ENCODE measurements at places on chromosomes 5 and 9.

GRCh38 chr5:76927961-76928360 lies 24.9 kb upstream of the CRHBP start:
- DNase-seq = no peak

GRCh38 chr9:91187965-91188344 lies 173.8 kb downstream of the AUH start:
- no peak for DNase-seq

- no peak for DNase-seq
Measured at GRCh38 chr9:110876929-110877328, 161.3 kb downstream of the LPAR1 start.

- no peak for DNase-seq
Measured at GRCh38 chr9:18771011-18771410, 262.0 kb downstream of the SAXO1 start.

DNA sequence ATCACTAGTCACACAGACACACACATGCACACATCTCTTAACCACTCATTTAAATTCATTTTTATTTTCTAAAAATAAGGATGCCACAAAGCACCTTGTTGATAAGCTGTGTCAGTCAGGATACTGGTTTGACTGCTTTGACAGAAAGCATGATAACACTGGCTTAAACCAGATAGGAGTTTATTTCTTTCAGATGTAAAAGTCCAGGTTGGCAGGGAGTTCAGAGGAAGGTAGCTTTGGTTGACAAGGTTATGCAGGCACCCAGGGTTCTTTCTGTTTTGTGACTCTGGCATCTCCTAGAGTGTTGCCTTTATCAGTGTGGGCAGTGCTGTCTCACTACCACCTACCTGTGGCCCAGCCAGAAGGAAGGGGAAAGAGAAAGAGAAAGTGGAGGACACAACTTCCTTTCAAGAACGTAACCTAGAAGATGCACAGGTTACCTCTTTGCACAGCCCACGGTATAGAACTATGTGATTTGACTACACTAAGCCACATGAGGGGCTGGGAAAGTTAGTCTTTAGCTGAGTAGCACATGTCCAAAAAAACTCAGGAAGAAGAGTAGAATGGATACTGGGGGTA lies 334.7 kb downstream of the OSTF1 start:
- DNase-seq = no peak

GRCh38 chr5:10580531-10581423 lies 16.9 kb downstream of the ANKRD33B start:
- no peak for DNase-seq

- no peak for DNase-seq
Measured at GRCh38 chr5:68112658-68113057, 102.9 kb upstream of the PIK3R1 start.

- no peak for DNase-seq
Measured at GRCh38 chr5:151903243-151903653, 21.4 kb downstream of the GLRA1 start.

DNA sequence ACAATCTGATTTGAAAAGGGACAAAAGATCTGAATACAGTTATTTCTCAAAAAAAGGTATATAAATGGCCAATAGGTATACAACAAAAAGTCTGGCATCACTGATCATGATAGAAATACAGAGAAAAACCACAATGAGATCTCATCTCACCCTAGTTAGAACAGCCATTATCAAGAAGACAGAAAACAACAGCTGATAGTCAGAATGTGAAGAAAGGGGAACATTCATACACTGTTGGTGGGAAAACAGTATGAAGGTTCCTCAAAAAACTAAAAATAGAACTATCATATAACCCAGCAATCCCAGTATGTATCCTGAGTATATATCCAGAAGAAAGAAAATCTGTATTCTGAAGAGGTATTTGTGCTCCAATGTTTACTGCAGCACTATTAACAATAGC lies 75.7 kb upstream of the OR2K2 start:
- no peak for DNase-seq

DNA sequence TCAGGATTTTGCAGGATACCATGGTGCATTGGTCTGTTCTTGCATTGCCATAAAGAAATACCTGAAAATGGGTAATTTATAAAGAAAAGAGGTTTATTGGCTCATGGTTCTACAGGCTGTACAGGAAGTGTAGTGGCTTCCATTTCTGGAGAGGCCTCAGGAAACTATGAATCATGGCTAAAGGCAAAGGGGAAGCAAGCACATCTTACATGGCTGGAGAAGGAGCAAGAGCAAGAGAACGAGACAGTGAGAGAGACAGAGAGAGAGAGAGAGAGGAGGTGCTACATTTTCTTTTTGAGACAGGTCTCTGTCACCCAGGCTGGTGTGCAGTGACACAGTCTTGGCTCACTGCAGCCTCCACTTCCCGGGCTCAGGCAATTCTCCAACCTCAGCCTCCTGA lies 43.9 kb downstream of the P4HA2 start:
- no peak for DNase-seq

GRCh38 chr5:95717439-95717838 lies 13.7 kb upstream of the RHOBTB3 start:
- DNase-seq = no peak

Measured in stimulated activated CD8-positive, alpha-beta memory T cell treated with anti-CD3 and anti-CD28 coated beads, Interleukin-7, amount 100 ng/mL, for 1 hour (primary cell).